ENCODE measurements at places on chromosomes 12 and 14.

GRCh38 chr14:103078420-103078749 is 5.6 kb upstream of the LBHD2 start:
- DNase-seq: peak; percentile 29

DNA sequence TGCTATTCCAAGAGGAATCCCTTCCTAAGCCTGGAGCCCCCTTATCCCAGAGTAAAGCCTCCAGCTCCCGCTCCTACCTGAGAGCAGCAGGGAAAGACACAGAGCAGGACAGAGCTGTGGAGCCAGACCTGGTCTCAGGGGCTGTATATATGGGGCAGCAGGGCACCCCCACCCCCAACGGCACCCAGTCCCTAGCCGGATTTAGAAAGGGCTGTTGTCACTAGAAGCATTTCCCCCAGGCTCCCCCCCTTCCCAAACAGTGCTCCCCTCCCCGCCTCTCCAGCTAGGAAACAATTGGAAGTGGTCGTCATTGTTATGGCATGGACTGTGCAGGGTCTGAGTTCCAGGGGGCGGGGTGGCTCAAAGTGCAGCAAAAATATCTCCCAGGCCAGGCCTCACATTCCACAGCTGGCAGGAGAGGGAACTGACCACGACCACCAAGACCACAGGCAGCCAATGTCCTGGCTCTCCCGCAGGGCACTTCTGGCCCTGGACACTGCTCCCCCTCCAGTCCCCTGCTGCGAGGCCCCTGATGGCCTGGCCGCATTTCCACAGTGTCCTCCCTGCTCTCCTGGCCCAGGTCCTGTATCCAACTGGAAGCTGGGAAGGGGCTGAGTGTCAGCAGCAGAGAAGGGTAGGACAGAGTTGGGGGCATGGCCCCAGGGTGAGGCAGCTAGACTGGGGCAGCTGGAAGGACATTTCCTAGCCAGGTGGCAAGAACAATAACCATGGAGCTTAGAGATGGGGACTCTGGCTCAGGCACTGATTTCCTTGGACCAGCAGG is at the start of gene MYH7:
TSS of gene MYH7 (minus strand) at position 118 of the 784 bp plus-strand sequence. CDS start 1,928 bp downstream, outside the sequence.
- no peak for DNase-seq

- no peak for DNase-seq
These were observed 268.9 kb downstream of the SUDS3 start for GRCh38 chr12:118645219-118645618.

DNA sequence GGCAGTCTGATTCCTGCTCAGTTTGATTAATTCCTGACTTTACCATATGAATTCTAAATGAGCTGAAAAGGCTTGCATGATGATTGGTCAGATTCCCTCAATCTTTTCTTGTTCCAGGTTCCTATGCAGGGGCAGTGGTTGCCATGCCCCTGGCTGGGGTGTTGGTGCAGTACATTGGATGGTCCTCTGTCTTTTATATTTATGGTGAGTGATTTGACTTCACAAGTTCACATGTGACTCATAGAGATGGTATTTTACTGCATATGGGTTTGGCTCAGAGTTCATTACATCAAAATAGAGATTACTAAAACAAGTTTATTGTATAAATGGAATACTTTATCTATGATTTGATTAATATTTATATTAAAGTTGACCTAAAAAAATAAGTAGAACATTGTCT is 44.8 kb downstream of the SLC17A8 start:
- no peak for DNase-seq

DNA sequence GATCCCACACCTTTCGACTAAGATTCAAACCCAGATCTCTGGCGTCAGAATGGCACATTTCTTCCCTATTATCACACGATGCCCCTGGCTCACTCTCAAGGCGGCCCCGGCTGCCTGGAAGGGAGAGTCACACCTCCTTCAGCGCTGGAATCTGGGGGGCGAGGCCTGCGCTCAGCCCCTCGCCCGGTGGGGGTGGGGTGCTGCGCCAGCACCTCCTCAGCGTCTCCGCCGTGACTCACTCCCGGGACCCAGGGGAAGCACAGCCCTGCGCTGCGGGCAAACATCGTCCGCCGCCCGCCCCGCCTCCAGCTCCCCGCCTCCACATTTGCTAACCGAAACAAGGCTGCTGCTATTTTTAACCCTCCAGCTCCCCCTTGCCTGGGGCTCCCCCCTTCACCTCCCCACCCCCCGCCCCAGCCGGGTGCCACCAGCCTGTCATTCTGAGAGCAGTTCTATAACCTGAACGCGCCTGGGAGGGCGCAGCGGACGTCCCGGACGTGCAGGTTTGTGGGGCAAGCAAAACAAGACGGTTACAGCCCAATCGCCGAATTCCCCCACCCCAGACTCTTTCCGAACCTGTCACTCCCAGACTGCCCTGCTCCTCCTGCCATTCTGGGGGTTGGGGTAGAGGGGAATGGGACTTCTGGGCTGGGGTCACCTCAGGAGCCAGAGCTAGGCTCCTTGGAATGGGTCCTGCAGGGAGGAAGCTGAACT is 6.7 kb downstream of the HDAC7 start:
- DNase-seq: peak; percentile 97

DNA sequence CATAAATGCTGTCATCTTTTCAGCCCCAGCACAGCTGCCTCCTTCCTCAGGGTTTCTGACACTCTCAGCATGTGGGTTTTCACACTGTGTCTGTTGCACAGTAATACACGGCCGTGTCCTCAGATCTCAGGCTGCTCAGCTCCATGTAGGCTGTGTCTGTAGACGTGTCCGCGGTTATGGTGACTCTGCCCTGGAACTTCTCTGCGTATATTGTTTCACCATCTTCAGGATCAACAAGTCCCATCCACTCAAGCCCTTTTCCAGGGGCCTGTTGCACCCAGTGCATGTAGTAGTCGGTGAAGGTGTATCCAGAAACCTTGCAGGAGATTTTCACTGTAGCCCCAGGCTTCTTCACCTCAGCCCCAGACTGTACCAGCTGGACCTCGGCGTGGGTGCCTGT is 1210.6 kb downstream of the TMEM121 start:
- no peak for DNase-seq

DNA sequence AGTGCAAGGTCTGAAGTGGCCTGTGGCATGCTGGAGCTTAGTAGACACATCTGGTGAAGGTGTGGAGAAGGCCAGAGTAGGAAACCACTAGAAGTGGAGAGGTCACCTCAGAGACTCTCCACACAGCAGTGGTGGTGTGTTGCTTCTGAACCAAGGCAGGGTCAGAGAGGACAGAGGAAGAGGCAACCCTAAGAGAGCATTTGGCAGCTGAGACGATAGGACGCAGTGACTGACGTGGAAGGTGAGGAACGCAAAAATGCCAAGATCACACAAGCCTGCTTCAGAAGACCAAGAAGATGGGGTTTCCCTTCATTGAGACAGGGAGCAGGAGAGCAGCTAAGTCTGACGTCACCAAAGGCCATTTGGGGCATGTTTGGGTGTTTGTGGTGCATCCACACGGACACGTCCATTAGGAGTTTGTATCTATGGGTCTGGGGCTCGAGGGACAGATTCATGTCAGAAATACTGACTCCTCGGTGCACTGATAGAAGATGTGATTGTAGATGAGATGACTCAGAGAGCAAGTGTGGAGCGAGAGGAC is 338.1 kb downstream of the CACNA1C start:
- DNase-seq: no peak

GRCh38 chr14:35231207-35231760 is 60.9 kb upstream of the PSMA6 start:
- no peak for DNase-seq

GRCh38 chr14:77709412-77709811 is 1.5 kb downstream of the SLIRP start:
- no peak for DNase-seq

DNA sequence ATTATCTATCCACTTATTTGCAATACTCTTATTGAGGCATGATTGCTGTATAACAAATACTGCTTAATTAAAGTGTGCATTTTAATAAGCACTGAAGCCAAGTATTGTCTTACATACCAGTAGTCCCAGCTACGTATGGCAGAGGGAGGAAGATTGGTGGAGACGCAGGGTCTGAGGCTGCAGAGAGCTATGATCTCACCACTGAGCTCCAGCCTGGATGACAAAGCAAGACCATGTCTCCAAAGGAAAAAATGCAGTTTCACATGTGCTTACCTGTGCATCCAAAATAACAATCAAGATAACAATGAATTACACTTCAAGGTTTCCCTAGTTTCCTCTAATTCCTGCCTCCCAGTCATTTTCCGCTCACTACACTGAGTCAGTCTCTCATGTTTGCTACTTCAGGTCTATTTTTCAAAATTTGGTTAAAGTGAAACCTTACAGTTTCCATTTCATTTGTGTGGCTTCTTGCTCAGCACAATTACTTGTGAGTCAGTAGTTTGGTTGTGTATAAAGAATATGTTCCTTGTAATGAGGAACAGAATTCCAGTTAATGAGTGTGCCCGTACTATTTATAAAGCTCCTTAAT is 1250.1 kb downstream of the TMEM121 start:
- no peak for DNase-seq

GRCh38 chr12:65430006-65430405 is 151.5 kb downstream of the MSRB3 start:
- DNase-seq: no peak
